Spinal cord (tissue), 10 donors: ENCODE measurements at places on chromosomes 13 and 19. TPM values are rescaled to one million over a fixed set of nuclear protein-coding genes. Genes with fewer than 3 reads are reported as not detected.

Gene CATSPERD
- 3.6 TPM for total RNA-seq

Gene LRRC4B
- total RNA-seq, result 55.2 TPM

Gene SIAH3
- total RNA-seq, result 3.5 TPM

Gene SYCN
- total RNA-seq, result not detected

Gene DIAPH3
- total RNA-seq, result 6.5 TPM

Gene SIRT2
- total RNA-seq, result 339 TPM

Gene TPT1
- 3,883 TPM for total RNA-seq

Gene NPHS1
- 0.44 TPM for total RNA-seq

Gene SIGLEC12
- 0.06 TPM for total RNA-seq
